Stimulated activated CD4-positive, alpha-beta T cell treated with anti-CD3 and anti-CD28 coated beads, TNF-alpha, amount 100 ng/mL, for 24 hours (primary cell): ENCODE measurements at places on chromosomes 4 and X.

- no peak for DNase-seq
Observed at GRCh38 chrX:130080791-130081367, 29.4 kb downstream of the ELF4 start.

GRCh38 chr4:18756671-18757070 is 735.1 kb upstream of the LCORL start:
- DNase-seq = no peak

DNA sequence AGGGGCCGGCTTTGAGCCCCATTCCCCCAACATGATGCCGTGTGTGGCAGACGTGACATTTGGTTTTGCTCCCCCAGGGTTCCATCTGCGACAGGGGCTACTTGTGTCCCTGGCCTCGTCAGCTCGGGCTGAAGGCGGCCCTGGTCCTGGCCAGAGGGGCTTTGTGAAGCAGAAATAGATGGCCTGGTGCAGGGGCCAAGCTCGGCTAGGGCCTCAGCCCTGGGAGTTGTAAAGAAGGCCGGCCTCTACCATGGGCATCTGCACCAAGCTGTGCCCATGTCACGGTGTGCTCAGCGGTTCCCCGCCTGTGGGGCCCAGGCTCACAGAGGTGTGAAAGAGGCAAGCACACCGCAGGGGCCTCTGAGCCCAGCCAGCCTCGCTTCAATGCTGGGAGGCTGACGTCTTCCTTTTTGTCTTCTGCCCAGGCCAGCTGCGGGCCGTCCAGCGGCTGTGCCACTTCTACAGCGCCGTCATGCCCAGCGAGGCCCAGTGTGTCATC is 32.5 kb downstream of the SH3TC1 start:
- DNase-seq = no peak

DNA sequence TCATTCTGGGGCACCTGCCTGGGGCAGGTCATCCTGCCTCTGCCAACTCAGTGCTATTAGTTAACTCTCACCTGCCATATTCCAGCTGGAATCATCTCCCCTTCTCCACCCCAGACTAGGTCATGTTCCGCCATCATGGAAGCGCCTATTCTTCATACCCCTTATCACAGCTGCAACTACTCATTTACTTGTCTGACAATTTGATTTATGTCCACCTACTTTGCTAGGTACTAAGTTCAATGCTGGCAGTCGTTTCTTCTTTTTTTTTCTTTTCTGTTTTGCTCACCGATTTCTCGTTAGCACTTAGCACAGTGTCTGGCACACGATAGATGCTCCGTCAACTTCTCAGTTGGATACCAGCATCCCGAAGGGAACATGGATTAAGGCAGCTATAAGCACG is 1.1 kb upstream of the FMR1 start:
- no peak for DNase-seq

GRCh38 chrX:50111742-50112141 is 89.1 kb downstream of the AKAP4 start:
- no peak for DNase-seq

GRCh38 chr4:1720163-1720983 is 750 bp downstream of the TMEM129 start:
- DNase-seq = no peak

DNA sequence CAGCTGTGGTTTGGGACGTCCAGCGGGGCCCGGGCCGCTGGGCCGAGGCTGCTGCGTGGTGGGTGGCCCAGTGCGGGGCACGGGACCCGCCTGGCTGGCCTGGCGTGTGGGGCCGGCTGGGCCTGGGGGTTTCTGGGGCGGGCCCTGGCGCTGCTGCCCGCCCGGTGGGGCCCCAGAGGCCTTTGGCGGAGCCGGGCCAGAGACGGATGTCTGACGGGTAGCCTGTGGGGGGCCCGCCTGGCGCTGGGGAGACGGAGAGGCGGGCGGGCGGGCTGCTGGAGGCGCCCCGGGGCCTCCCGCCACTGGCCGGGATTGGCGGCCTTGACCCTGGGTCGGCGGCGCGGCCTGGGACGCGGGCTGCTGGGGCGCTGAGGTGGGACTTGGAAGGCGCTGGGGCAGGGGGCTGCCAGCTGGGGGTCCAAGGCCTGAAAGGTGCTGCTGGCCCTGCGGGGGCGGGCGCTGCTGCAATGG is 8.1 kb upstream of the TIMP1 start:
- no peak for DNase-seq
